ENCODE measurements at places on chromosomes 16 and 17.

GRCh38 chr16:10923146-10923649 is 19.1 kb downstream of the DEXI start:
- H3K27ac ChIP-seq: no peak overlapping the region
- peaks cover 16% of the 10 kb centered on the region for H3K36me3 ChIP-seq
- no peak for DNase-seq
- no peaks in the 10 kb centered on the region for H3K27me3 ChIP-seq
- peaks cover 3% of the 10 kb centered on the region for H3K4me1 ChIP-seq

- H3K4me3 ChIP-seq: no peak overlapping the region
- DNase-seq: no peak
- peaks cover 23% of the 10 kb centered on the region for H3K36me3 ChIP-seq
- H3K27me3 ChIP-seq: no peaks in the 10 kb centered on the region
- H3K4me1 ChIP-seq: no peaks in the 10 kb centered on the region
These were observed 174.0 kb downstream of the VPS53 start for GRCh38 chr17:540631-541030.

DNA sequence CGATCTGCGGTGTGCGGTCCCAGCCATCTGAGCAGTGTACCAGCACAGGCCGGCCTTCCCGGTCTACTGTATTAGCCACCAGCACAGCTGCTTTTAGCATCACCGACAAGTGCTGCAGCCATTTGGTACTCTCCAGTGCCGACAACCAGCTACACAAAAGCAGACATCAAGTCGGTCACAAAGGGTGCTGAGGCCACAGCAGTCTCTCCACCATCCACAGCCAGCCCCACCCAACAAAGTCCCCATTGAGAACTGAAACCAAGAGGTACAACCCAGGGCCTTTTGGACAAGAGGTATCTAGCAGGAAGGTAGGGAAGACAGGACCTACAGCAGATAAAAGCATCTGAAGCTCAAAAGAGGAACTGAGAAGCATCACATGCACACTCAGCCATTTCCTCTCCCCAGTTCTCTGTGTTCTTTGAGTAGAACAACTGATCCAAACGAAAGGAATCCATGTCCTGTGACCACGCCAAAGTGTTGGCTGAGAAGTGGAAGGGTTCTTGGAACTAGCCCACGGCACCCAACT is 9.5 kb downstream of the MTMR4 start:
- no peak for DNase-seq
- no peaks in the 10 kb centered on the region for H3K27me3 ChIP-seq
- H3K4me3 ChIP-seq: no peak overlapping the region

- no peaks in the 10 kb centered on the region for H3K27me3 ChIP-seq
- DNase-seq: no peak
- H3K36me3 ChIP-seq: peaks cover 3% of the 10 kb centered on the region
- H3K4me1 ChIP-seq: no peaks in the 10 kb centered on the region
- H3K27ac ChIP-seq: no peak overlapping the region
- no peak overlapping the region for H3K4me3 ChIP-seq
These were observed 58.5 kb downstream of the KNOP1 start for GRCh38 chr16:19659554-19659953.

DNA sequence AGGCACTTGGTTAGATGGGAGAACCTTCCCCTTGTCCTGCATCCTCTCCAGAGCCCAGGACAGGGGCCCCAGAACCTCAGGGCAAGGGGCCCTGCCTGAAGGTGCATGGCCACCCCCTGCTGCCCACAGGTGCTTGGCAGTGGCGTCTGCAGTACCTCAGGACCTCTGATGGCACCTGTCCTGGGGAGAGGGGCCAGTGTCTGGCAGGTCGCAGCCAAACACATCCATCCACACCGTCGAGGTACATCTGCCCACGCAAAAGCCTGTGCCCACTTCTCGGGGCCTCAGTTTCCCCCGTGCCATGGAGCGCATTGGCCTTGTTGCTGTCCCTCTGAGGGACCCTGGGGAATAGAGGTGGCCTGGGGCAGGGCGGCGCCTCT is 9.3 kb downstream of the MAP2K3 start:
- DNase-seq: no peak
- no peak overlapping the region for H3K4me3 ChIP-seq
- H3K27me3 ChIP-seq: no peaks in the 10 kb centered on the region
- peaks cover 7% of the 10 kb centered on the region for H3K4me1 ChIP-seq

GRCh38 chr16:85767531-85767930 is 16.6 kb upstream of the C16orf74 start:
- H3K4me1 ChIP-seq: no peaks in the 10 kb centered on the region
- no peak for DNase-seq
- H3K4me3 ChIP-seq: no peak overlapping the region
- no peaks in the 10 kb centered on the region for H3K27me3 ChIP-seq
- no peaks in the 10 kb centered on the region for H3K36me3 ChIP-seq

DNA sequence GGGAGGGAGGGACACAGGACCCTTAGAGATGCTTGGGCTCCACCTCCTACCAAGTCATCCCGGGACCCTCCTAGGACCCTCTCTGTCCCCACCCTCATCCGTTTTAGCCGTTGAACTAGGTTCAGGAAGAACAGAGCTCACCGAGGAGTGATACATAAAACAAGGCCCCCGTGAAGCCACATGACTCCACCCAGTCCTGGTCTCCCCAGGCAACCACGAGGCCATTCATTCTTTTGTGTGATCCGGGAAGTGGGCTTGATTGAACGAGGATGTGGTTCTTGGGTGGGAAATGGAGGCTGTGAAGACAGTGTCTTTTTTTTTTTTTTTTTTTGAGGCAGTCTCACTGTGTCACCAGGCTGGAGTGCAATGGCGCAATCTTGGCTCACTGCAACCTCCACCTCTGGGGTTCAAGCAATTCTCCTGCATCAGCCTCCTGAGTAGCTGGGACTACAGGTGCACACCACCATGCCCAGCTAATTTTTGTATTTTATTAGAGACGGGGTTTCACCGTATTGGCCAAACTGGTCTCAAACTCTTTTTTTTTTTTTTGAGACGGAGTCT is 14.8 kb downstream of the TRARG1 start:
- no peak overlapping the region for H3K4me3 ChIP-seq
- no peaks in the 10 kb centered on the region for H3K36me3 ChIP-seq
- H3K27ac ChIP-seq: peak overlapping the region; percentile 59
- peaks cover 43% of the 10 kb centered on the region for H3K4me1 ChIP-seq
- H3K27me3 ChIP-seq: no peaks in the 10 kb centered on the region

GRCh38 chr16:12403746-12404658 is 399.7 kb downstream of the CPPED1 start:
- no peak overlapping the region for H3K27ac ChIP-seq
- H3K4me1 ChIP-seq: no peaks in the 10 kb centered on the region
- no peak overlapping the region for H3K4me3 ChIP-seq
- no peak for DNase-seq
- H3K36me3 ChIP-seq: peaks cover 8% of the 10 kb centered on the region
- no peaks in the 10 kb centered on the region for H3K27me3 ChIP-seq

DNA sequence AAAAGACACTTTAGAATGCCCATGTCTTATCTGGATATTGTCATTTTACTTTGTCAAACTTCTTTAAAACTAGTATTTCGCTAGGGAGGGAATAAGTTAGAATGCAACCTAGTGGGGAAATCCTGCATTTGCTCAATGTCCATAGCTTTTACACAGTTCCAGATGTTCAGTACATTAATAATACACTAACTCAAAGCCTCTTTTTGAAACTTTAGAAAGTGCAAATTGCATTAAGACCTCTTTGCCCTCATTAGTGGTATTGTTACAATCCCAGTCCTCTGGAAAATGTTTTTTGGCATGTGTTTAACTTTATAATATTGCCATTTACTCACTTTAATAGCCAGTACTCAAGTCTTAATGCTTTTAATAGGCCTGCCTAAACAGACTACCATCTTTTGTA is 106.8 kb downstream of the BRIP1 start:
- no peak overlapping the region for H3K4me3 ChIP-seq
- no peak overlapping the region for H3K27ac ChIP-seq
- no peaks in the 10 kb centered on the region for H3K36me3 ChIP-seq
- H3K27me3 ChIP-seq: no peaks in the 10 kb centered on the region
- DNase-seq: no peak
- H3K4me1 ChIP-seq: no peaks in the 10 kb centered on the region

- no peaks in the 10 kb centered on the region for H3K27me3 ChIP-seq
- DNase-seq: no peak
- peaks cover 9% of the 10 kb centered on the region for H3K4me1 ChIP-seq
- no peaks in the 10 kb centered on the region for H3K36me3 ChIP-seq
- no peak overlapping the region for H3K27ac ChIP-seq
- no peak overlapping the region for H3K4me3 ChIP-seq
These were observed 4.5 kb downstream of the SLC26A11 start for GRCh38 chr17:80224683-80225082.

GRCh38 chr17:2803386-2803785 is 7.1 kb downstream of the RAP1GAP2 start:
- H3K4me1 ChIP-seq: peaks cover 12% of the 10 kb centered on the region
- no peak for DNase-seq
- no peak overlapping the region for H3K4me3 ChIP-seq
- peaks cover 35% of the 10 kb centered on the region for H3K36me3 ChIP-seq

DNA sequence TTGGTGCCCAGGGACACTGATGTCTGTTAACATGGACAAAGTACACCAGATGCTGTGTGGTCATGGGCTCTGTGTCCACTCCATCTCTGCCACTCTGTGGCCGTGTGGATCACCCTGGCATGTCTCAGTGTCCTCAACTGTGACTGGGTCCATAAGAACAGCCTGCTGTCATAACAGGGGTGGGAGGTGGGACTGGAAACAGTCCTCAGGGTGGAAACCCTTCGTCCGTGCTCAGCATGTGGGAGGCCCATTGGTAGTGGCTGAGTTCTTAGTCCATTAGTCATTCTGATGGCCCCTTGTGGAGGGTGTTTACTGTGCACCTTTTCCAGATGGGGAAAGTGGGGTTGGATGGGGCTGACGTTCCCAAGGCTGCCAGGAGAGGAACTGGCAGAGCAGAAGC is 12.8 kb downstream of the FLYWCH2 start:
- H3K4me1 ChIP-seq: no peaks in the 10 kb centered on the region
- H3K36me3 ChIP-seq: no peaks in the 10 kb centered on the region
- no peak overlapping the region for H3K27ac ChIP-seq
- H3K27me3 ChIP-seq: no peaks in the 10 kb centered on the region
- no peak for DNase-seq
- H3K4me3 ChIP-seq: no peak overlapping the region

GRCh38 chr17:40518401-40519088 is 17.1 kb upstream of the TNS4 start:
- no peak overlapping the region for H3K27ac ChIP-seq
- H3K36me3 ChIP-seq: no peaks in the 10 kb centered on the region
- H3K4me1 ChIP-seq: peaks cover 48% of the 10 kb centered on the region
- H3K4me3 ChIP-seq: peak overlapping the region; percentile 4
- H3K27me3 ChIP-seq: no peaks in the 10 kb centered on the region

- no peaks in the 10 kb centered on the region for H3K4me1 ChIP-seq
- no peak overlapping the region for H3K4me3 ChIP-seq
- H3K27ac ChIP-seq: no peak overlapping the region
- H3K36me3 ChIP-seq: no peaks in the 10 kb centered on the region
- DNase-seq: no peak
These were observed 282.1 kb downstream of the CBLN1 start for GRCh38 chr16:48999508-48999907.

GRCh38 chr17:49349541-49349940 is 12.5 kb downstream of the ZNF652 start:
- H3K36me3 ChIP-seq: peaks cover 4% of the 10 kb centered on the region
- H3K4me1 ChIP-seq: peaks cover 4% of the 10 kb centered on the region
- no peak overlapping the region for H3K4me3 ChIP-seq
- no peak for DNase-seq

DNA sequence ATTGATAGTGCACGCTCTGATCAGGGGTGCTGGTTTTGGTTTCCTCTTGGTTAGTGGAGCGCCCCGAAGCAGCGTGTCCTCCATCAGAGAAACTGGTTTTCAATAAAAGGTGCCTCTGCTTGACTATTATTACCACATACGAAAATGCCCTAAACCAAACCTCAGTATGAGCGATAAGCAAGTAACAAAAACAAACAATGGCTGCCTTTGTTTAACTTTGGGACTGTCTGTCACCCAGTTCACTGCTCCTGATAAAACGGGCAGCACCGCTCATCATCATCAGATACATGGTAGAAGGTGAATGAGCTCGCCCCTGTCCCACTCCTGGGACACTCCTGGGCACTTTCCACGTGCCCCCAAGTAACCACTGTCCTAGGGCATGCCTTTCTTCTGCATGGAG is 24.0 kb downstream of the DUSP14 start:
- peaks cover 2% of the 10 kb centered on the region for H3K4me1 ChIP-seq
- no peak overlapping the region for H3K27ac ChIP-seq
- H3K27me3 ChIP-seq: no peaks in the 10 kb centered on the region
- no peak overlapping the region for H3K4me3 ChIP-seq
- H3K36me3 ChIP-seq: peaks cover 52% of the 10 kb centered on the region

GRCh38 chr17:58330997-58331814 is 2.6 kb upstream of the TSPOAP1 start:
- no peak for DNase-seq
- H3K27me3 ChIP-seq: no peaks in the 10 kb centered on the region
- peaks cover 23% of the 10 kb centered on the region for H3K36me3 ChIP-seq
- peak overlapping the region; percentile 98 for H3K4me3 ChIP-seq
- peaks cover 57% of the 10 kb centered on the region for H3K4me1 ChIP-seq
- H3K27ac ChIP-seq: peak overlapping the region; percentile 98

DNA sequence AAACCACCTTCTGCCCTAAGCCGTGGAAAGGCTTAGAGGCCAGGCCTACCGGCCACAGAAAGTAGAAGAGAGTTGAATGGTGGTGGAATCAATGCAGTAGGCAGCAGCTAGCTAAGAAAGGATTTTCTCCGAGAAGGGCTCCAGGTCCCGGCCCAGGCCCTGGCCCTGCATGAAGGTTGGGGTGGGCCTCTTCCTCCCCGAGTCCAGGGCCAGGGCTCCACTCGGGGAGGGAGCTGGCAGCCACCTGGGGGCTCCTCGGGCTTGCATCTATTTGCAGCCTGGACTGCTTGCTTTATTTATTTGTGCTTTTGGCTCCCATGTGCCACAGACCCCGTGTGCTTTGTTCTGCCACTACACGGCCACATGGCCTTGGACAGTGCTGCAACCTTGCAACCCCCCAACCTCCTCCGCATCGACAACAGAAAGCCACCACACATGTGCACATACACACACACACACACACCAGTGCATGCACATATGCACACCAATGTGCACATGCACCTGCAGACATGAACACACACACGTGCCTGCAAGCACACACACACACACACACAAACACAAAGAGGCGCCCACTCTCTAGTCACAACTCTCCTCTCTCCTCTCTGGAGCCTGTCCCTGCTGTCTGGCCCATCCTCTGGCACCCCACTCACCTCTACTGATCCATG is 96.4 kb upstream of the TNRC6C start:
- DNase-seq: no peak
- H3K4me3 ChIP-seq: no peak overlapping the region
- no peak overlapping the region for H3K27ac ChIP-seq
- no peaks in the 10 kb centered on the region for H3K4me1 ChIP-seq

DNA sequence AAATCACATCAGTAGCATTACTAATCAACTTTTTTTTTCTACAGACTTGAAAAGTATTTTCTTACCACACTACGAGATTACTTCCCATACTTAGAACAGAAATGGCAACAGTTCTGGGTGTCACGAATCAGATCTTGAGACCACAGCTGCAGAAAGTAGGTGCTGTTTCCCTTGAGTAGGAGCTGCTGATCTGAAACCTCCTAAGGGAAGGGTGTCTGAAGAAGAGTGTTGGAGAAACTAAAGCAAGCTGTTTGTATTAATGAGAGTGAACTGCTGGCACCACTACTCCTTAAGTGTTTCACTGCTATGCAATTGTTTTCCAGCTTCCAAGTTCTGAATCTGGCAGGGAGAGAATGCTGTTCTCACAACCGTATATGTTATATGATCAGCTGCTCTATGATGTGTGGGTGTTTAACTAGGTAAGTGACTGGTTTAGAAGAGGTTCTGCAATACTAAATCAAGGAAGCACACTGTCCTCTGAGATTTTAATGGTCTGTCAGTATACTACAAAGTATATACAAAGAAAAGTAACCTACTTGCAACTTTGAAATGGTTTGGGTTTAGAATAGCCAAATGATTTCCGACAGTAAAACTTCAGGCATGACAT is 3.3 kb downstream of the ZNF652 start:
- no peaks in the 10 kb centered on the region for H3K36me3 ChIP-seq
- peaks cover 28% of the 10 kb centered on the region for H3K4me1 ChIP-seq
- H3K27me3 ChIP-seq: no peaks in the 10 kb centered on the region
- peak overlapping the region; percentile 83 for H3K27ac ChIP-seq
